ENCODE measurements at places on chromosomes 6 and 20. TPM values are rescaled to one million over a fixed set of nuclear protein-coding genes. Genes with fewer than 3 reads are reported as not detected.

Gene HLA-DRB1
- 159 TPM for polyA plus RNA-seq

Gene RUNX2
- 2.6 TPM for polyA plus RNA-seq

DNA sequence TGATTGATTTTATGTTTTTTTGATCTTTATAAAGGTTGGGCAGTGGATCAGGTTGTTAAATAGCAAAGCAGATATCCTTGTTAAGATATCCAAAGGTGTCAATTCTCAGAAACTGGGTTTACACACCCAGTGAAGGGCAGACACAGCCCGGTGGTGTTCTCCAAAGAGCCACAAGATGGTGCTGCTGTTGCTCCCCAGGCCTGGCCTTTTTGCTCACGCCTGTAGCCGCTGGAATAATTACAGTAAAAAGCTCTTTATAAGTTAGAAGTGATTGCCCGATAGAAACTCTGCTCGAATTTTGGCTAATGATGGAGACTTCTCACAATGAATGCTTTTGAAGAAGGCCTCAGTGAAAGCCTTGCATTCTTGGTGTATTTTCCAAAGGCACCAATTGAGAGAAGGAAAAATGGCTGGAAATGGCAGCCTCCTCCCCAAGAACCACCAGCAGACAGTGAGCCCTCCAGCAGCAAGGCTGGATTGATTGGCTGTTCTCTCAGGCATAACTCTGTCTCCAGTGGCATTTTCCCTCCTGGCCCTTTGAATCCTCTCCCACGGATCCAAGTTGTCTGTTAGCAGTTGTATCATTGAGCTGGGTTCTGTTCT lies 120.5 kb upstream of the CHD6 start:
- peak; percentile 26 for DNase-seq

Gene ECT2L
- 0.13 TPM for polyA plus RNA-seq

Gene CRYBG1
- polyA plus RNA-seq, result 26.5 TPM

DNA sequence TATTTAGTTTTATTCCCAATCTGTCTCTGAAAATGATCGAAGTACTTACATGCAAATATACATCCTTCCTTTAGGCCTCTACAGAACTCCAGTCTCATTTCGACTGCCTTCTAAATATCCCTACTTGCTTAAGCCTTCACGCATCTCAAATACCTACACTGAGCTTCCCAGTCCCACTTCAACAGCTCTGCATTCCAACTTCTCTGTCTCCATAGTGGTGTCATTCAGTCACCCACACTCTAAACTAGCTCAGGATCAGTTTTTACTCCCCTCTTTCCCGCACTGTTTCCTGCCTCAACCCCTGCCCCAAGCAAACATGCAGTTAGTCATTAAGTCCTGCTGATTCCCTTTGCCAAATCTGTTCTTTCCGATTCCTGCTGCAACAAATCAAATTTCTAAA lies 91.8 kb upstream of the PREP start:
- no peak for DNase-seq

DNA sequence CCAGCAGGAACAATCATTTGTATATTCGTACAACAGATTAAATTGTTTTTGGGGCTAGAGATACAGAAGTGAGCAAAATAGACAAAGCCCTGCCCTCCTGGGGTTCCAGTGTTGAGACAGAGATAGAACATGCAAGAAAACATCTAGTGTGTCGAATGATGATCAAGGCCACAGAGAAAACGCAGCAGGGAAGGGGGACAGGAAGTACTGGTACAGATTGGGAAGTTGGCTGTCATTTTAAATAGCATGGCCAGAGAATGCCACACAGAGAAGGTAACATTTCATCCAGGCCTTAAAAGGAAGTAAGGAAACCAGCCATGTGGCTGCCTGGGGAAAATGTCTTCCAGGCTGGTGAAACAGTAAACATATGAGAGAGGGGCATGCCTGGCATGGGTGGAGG lies 202.6 kb upstream of the MYLIP start:
- DNase-seq, result no peak

Gene BTNL2
- 0.18 TPM for polyA plus RNA-seq

- DNase-seq, result no peak
Measured at GRCh38 chr20:39829661-39830060, 859.4 kb downstream of the MAFB start.

Gene LTB
- 20.1 TPM for polyA plus RNA-seq

- no peak for DNase-seq
Measured at GRCh38 chr6:123830120-123830519, 26.5 kb downstream of the NKAIN2 start.

Gene ZBTB46
- 4.1 TPM for polyA plus RNA-seq

Gene ECI2
- 58.6 TPM for polyA plus RNA-seq

GRCh38 chr6:75308250-75308988 lies 23.8 kb upstream of the TMEM30A start:
- DNase-seq, result no peak

- DNase-seq, result no peak
Measured at GRCh38 chr6:7759320-7759719, 33.4 kb downstream of the BMP6 start.

- DNase-seq, result no peak
Measured at GRCh38 chr6:45417436-45417835, 39.7 kb upstream of the SUPT3H start.

Gene BFSP1
- polyA plus RNA-seq, result 1.1 TPM

Gene LAMA2
- 5.4 TPM for polyA plus RNA-seq

DNA sequence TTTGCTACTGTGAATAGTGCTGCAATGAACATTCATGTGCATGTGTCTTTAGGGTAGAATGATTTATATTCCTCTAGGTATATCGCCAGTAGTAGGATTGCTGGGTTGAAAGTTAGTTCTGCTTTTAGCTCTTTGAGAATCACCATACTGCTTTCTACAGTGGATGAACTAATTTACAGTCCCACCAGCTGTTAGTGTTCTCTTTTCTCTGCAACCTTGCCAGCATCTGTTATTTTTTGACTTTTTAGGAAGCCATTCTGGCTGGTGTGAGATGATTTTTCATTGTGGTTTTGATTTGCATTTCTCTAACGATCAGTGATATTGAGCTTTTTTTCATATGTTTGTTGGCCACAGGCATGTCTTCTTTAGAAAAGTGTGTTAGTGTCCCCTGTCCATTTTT lies 40.0 kb downstream of the PLG start:
- DNase-seq, result no peak

Gene SNAP25
- 25.6 TPM for polyA plus RNA-seq

Gene SMIM13
- 13.0 TPM for polyA plus RNA-seq

Gene KIF6
- polyA plus RNA-seq, result 0.70 TPM

DNA sequence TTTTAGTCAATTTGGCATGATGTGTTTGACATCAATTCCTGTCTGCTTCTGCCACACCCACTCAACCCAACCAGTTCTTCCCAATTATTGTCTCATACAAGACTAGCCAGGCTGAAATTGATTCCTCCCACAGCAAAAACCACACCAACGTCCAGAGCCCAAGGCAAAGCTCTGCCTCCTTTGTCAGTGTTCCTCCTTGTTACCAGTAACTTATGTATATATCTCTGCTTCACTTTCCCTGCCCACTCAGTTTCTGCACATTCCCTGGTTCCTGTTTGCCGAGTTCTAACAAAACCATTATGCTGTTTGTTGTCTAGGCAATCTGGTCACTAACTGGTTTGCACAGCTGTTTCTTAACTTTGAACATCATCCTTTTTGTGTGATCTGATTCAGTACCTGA lies 547.9 kb upstream of the PTCHD4 start:
- DNase-seq, result no peak

GRCh38 chr6:164741938-164742451 lies 567.4 kb downstream of the C6orf118 start:
- no peak for DNase-seq

DNA sequence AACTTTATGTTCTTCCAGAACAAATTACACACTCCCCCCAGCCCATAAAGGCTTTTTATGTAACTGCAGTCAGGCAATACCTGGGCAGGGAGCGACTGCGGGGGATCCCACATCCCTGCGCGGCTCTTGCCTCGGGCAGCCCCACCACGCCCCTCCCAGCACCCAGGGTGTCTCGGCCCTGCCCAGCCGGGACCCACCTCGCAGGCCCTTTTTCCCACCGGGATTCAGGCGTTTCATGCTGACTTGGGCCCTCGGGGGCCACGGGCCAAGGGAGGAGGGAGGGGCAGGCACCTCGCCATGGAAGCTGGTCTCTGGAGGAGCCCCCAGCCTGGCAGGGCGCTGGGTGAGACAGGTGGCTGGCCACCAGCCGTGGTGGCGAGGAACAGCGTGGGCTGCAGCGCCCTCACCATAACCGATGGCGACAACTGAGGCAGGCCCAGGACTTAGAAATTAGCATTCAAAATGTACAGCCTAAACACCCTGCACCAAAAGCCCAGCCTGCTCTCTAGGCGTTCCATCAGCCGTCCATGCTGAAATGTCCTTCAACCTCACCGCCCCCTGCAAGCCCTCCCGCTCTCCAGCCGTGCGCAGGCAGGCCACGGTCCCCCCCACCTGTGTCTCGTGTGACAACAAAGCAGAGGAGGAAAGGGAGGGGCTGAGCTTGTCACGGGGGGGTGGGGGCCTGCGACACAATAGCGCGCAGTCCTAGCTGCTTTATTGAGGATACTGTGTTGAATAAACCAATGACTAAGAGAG lies 15.1 kb upstream of the FOXC1 start:
- DNase-seq, result no peak

Gene SRSF12
- polyA plus RNA-seq, result 2.6 TPM

Gene EXOC2
- 16.2 TPM for polyA plus RNA-seq

Gene CEP250
- polyA plus RNA-seq, result 31.0 TPM

Gene NFATC2
- 22.3 TPM for polyA plus RNA-seq

Gene ZNF451
- 27.6 TPM for polyA plus RNA-seq

DNA sequence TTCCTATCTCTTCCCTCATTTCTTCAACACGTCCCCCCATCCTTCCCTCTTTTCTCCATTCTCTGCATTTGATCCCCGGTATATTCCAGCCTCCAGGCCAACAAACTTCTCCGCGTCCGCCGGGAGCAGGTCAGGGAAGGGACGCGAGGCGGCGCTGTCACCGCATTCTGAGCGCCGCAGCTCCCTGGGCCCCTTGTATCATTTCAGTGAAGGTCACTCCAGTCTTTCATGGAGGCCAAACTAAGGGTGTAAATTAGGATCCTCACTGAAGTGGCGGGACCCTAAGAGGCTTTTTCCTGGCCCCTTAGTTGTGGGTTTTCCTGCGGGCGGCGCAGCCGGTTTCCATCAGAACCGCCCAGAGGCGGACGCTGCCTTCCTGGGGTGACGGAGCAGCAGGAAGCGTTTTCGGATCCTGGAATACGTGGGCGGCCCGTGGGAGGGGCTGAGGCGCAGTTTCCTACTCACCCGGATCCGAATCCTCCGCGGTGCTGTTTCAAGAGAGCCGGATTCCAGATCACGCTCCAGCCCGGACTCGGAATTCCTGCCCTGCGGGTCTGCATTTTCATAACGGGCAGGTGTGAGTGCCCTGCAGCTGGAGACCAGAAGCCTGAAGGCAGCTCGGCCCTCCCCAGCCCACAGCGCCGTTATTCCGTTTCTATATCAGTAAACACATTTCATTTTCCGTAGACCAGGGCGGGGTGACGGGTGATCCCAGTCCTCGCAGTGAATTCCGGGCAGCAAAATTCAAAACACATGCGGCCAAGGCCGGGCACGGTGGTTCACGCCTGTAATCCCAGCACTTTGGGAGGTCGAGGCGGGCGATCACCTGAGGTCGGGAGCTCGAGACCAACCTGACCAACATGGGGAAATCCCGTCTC lies 3.6 kb upstream of the MICA start:
- DNase-seq, result peak; percentile 56

Gene MLIP
- polyA plus RNA-seq, result 0.66 TPM

Gene POLR3F
- polyA plus RNA-seq, result 10.6 TPM

DNA sequence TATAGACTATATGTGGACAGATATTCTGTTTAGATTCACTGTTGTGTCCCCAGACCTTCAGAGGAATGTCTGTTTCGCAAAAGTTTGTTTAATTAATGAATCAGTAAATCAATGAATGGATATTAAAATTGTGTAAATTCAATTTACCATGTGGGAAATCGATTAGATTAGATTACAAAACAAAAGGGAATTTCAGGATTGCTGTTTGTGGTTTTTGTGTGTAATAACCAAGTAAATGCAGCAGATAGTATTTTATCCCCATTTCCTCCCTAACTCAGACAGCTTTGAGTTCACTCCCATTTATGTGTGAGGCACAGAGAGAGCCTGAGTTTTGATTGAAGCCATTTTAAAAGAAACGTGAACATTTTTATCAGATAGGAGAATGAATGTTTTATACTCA lies 214.8 kb downstream of the ADGB start:
- no peak for DNase-seq

DNA sequence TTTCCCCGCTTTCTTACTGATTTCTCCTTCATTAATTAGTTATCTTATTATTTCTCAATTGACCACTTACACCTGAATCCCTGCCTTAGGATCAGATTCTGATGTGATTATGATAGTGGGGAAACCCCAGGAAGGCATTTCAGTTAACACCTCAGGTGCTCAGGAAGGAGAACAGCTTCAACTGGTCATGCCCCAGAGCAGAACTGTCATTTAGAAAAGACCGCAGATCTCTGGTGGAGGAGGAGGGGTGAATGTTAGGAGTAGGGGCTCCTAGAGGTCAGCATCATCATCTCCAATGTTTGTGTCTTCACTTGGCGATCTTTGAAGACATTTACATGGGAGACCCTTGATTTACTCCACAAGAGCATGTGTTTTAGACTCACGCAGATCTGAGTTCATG lies 44.5 kb downstream of the PROKR2 start:
- no peak for DNase-seq

- DNase-seq, result no peak
Measured at GRCh38 chr20:41615676-41616075, 2.5 kb downstream of the CHD6 start.

Gene E2F1
- polyA plus RNA-seq, result 8.5 TPM

DNA sequence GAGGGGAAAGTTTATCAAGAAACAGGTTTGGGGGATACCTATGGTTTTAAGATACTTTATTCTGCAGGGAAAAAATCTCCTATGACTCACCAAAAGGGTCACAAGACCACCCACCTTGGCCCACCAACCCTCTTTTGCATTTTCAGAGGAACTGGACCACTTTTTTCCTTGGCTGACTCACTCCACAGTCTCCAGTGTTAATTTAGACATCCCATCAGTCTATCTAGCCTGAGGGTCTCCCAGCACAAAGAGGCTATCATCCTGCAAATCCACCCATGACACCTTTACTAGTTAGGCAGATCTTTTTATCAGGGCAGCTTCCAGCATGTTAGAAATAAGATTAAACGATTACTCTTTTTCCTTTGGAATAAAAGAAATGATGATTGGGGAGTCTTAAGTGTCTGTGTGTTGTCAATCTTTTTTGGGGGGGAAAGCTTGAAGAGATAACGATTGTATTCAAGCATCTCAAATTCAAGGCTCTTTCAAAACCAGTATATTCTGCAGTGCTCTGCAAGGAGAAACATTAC lies 138.1 kb upstream of the RIN2 start:
- no peak for DNase-seq

GRCh38 chr6:166076625-166077024 lies 91.0 kb downstream of the TBXT start:
- DNase-seq, result no peak

GRCh38 chr6:121222656-121223055 lies 111.6 kb downstream of the TBC1D32 start:
- DNase-seq, result no peak

GRCh38 chr20:39993742-39994141 lies 695.3 kb downstream of the MAFB start:
- DNase-seq, result no peak

Gene IL17F
- polyA plus RNA-seq, result 0.55 TPM

DNA sequence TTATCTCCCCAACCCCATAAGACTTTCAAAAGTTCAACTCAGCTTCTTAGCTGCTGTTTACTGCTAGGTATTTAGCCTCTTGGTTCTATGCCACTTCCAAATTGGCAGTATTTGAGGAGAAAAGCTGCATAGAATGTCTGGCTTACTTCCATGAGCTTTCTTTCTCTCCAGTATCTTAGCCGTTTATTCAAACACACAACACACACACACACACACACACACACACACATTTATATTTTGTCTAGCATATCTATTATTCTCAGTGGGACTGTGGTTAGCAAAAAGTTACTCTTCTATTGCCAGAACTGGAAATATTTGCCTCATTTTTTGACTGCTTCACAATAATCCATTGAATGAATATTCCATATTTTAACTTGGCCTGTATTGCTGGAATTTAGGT lies 634.2 kb upstream of the IMPG1 start:
- DNase-seq, result no peak

Data from large intestine (tissue), 12 donors.